ENCODE measurements at places on chromosomes 3 and 15. TPM values are rescaled to one million over a fixed set of nuclear protein-coding genes. Genes with fewer than 3 reads are reported as not detected.

The RMDN3 gene
- 34.9 TPM for polyA plus RNA-seq

The ZPLD1 gene
- not detected for polyA plus RNA-seq

The SLC22A13 gene
- polyA plus RNA-seq, result 9.9 TPM

The SLC26A6 gene
- 20.6 TPM for polyA plus RNA-seq

The SCN11A gene
- polyA plus RNA-seq, result 0.17 TPM

The KLHL40 gene
- not detected for polyA plus RNA-seq

DNA sequence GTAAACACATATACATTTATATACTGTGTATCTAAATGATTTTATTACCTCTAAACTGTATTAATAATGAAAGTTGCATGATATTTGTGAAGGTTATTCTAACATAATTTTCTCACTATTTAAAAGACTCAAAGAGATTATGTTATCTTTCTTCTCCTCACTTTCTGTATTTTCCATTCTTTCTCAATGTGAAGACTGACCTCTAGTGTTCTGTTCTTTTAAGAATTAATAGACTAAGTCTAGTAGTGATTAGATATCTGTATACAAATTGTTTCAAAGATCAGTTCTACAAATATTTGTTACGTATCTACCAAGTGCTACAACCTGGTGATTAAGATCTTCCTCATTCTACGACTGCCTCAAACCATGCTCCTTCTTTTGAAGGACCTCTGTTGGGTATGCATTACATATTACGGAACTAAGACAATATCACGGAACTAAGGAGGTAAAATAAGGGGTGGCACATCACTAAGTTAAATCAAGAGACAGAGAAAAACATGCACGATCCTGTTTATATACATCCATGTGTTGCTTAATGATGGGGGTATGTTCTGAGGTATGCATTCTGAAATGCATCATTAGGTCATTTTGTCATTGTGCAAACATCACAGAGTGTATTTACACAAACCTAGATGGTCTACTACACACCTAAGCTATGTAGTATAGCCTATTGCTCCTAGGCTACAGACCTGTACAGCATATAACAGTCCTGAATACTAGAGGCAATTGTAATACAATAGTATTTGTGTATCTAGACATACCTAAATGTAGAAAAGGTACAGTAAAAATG lies 161.5 kb upstream of the KBTBD8 start:
- H3K27ac ChIP-seq, result no peak overlapping the region
- H3K4me1 ChIP-seq, result no peaks in the 10 kb centered on the region
- DNase-seq, result peak; percentile 27
- no peak overlapping the region for H3K4me3 ChIP-seq

- no peak overlapping the region for H3K4me3 ChIP-seq
- H3K4me1 ChIP-seq, result no peaks in the 10 kb centered on the region
- no peak overlapping the region for H3K27ac ChIP-seq
- H3K36me3 ChIP-seq, result no peaks in the 10 kb centered on the region
These were observed 376.8 kb upstream of the SEMA6D start for GRCh38 chr15:47340571-47340920.

DNA sequence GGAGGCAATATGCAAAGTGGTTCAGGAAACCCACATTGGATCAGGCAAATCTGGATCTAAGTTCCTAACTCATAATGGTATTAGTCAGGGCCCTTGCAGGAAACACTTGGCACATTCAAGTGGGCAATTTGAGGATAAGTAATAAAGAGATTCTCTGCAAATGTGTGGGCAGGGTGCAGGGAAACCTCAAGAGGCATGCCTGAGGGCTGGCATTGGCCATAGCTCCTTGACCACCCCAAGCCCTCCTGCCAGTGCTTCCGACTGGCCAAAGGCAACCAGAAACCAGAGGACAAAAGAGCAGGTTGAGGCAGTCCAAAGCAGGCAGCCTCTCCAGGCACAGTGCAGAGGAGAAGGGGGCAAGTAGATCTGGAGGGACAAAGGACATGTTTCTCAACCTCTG lies 130.8 kb upstream of the SNTN start:
- H3K36me3 ChIP-seq, result no peaks in the 10 kb centered on the region
- H3K27ac ChIP-seq, result no peak overlapping the region
- H3K4me3 ChIP-seq, result no peak overlapping the region
- H3K27me3 ChIP-seq, result no peaks in the 10 kb centered on the region
- DNase-seq, result no peak

DNA sequence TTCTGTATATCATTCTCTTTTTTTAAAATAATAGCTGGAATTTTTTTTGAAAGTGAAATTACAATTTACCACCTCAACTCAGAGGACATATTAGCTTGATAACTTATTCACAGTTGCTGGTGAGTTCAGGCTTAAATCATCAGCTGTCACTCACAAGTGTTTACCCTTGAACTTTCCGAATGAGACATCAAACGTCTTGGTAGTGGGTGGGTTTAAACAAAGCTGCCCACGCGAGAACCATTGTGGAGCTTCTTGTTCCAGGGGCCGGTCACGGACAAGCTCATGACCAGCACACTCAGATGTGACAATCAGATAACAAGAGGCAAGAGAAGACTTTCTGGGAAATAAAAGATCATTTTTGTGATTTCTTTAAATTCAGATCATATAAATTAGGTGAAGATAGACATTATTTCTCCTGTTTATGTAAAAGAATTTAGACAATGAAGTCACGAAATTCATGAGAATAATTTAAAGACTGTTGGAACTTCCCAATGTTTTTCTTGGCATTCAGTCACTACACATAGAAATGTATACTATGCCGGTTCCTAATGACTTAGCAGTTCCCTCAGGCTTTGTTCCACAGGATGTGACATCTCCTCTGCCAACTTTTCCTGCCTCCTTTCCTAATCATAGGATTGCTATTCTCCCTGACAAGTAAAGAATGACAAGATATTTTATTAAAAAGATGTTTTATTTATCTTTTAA lies 29.3 kb downstream of the BTD start:
- peak overlapping the region; percentile 46 for H3K4me3 ChIP-seq
- H3K4me1 ChIP-seq, result peaks cover 11% of the 10 kb centered on the region
- DNase-seq, result no peak
- H3K27ac ChIP-seq, result peak overlapping the region; percentile 33
- H3K27me3 ChIP-seq, result no peaks in the 10 kb centered on the region

DNA sequence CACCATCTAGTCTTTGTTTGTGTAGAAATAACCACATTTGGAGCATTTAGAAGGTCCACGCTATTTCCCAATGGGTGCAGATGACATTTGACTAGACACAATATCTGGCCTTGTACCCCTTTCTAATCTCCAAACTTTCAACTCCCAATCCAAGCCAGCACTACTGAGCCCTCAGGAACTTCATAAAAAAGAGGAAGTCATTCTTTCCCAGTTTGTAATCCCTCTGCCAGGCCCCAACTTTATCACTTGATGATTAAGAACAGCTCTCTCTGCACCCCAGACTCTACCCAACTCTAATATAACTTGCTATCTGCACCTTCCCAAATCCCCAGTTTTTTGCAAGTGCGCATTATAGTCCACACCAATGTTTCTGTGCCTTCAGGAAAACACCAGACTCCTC lies 170.2 kb downstream of the KCNMB2 start:
- H3K27me3 ChIP-seq, result no peaks in the 10 kb centered on the region
- H3K27ac ChIP-seq, result no peak overlapping the region
- no peaks in the 10 kb centered on the region for H3K4me1 ChIP-seq

- no peaks in the 10 kb centered on the region for H3K36me3 ChIP-seq
- H3K4me1 ChIP-seq, result peaks cover 10% of the 10 kb centered on the region
- H3K27ac ChIP-seq, result no peak overlapping the region
- H3K4me3 ChIP-seq, result no peak overlapping the region
- DNase-seq, result no peak
- H3K27me3 ChIP-seq, result no peaks in the 10 kb centered on the region
These were observed 1.2 kb upstream of the KLHL6 start for GRCh38 chr3:183556722-183557121.

DNA sequence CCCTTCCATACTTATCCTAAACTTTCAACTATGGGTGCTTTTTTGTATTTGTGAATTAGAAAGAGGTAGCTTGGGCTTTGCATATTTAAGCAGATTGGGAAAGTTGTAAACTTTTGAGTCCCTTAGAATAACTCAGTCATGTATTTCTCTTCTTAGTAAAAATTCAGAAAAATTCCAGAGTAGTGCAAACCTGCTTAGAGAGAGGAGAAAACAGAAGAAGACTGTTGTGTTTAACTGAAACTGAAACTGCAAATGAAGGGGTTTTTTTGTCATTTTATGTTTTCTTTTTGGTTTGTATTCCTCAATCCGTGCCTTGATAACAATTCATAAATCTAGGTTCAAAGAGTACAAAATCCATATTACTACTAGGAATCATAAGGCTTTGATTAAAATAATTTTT lies 31.3 kb downstream of the CD200 start:
- H3K27me3 ChIP-seq, result no peaks in the 10 kb centered on the region
- H3K4me3 ChIP-seq, result no peak overlapping the region
- no peak for DNase-seq
- no peaks in the 10 kb centered on the region for H3K4me1 ChIP-seq
- no peak overlapping the region for H3K27ac ChIP-seq

- H3K36me3 ChIP-seq, result no peaks in the 10 kb centered on the region
- no peaks in the 10 kb centered on the region for H3K4me1 ChIP-seq
- H3K4me3 ChIP-seq, result peak overlapping the region; percentile 30
These were observed 130.3 kb downstream of the MINAR1 start for GRCh38 chr15:79562403-79562815.
